ENCODE measurements at places on chromosomes 13 and 19. TPM values are rescaled to one million over a fixed set of nuclear protein-coding genes. Genes with fewer than 3 reads are reported as not detected.

- DNase-seq: no peak
These were observed 377.0 kb downstream of the OLFM4 start for GRCh38 chr13:53405616-53406015.

- no peak for DNase-seq
These were observed 4.5 kb downstream of the CDC37 start for GRCh38 chr19:10398819-10399218.

DNA sequence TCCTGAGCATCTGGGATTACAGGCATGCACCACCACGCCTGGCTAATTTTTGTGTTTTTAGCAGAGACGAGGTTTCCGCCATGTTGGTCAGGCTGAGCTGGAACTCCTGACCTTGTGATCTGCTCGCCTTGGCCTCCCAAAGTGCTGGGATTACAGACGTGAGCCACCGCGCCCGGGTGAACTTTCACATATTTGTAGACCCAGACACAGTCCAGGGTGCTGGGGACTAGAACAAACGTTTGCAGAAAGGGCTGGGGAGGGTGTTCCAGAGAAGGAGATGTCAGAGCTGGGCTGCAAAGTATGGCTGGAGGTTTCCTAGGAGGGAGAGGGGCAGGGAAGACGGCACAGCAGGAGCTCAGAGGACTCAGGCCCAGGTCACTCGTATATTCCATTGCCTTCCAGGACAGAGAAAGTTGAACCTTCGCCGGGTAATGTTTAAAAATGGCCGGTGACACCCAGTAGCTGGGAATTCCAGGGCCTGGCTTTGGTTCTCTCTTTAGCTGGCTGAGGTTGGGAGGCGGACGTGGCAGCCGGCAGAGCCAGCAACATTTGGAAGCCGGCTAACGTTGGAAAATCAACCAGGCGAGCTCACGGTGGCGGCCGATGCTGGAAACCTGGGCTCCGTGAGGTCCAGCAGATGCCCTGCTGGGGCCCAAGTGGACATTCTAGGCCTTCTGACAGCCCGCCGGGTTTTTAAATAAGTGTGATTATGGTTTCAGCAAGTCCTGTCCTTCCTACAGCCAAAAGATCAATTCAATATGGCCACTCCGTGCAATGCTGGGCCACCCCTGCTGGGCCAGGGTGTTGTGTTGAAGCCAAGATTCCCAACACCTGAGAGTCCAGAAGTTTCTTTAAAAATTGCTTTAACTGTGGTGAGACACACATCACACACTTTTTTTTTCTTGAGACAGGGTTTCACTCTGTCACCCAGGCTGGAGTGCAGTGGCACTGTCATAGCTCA is 41.5 kb downstream of the NFIC start:
- DNase-seq: no peak

The ZNF350 gene
- 22.2 TPM for polyA plus RNA-seq

The SIGLEC5 gene
- polyA plus RNA-seq: not detected

The SYDE1 gene
- 14.4 TPM for polyA plus RNA-seq

GRCh38 chr19:14375582-14376291 is 5.5 kb upstream of the ADGRE5 start:
- DNase-seq: no peak

The SERP2 gene
- polyA plus RNA-seq: 13.0 TPM

GRCh38 chr13:31096654-31097302 is 64.9 kb downstream of the HSPH1 start:
- DNase-seq: no peak

DNA sequence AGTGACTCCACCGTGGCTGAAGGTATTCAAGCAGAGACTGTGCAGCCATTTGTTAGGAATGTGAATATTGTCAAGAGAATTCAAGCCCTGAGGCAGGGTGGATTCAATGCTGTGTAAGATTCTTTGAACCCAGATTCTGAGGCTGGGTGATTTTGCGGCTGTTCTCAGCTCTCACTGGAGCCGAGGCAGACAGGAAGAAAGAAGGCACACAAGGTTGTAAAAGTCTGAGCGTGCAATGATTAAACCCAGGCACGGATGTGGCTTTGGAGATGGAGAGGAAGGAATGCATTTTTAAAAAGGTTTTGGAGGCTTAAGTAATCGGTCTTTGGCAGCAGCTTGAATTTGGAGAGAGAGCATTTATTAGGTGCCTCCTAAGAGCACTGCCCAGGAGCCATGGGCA is 187.9 kb downstream of the KATNAL1 start:
- no peak for DNase-seq

GRCh38 chr13:95182570-95183265 is 118.5 kb downstream of the ABCC4 start:
- DNase-seq: no peak

The ANGPTL8 gene
- polyA plus RNA-seq: 0.62 TPM

- DNase-seq: no peak
These were observed 70.8 kb downstream of the SHISA2 start for GRCh38 chr13:25981060-25981459.

GRCh38 chr13:49649244-49649962 is 21.1 kb downstream of the ARL11 start:
- no peak for DNase-seq

DNA sequence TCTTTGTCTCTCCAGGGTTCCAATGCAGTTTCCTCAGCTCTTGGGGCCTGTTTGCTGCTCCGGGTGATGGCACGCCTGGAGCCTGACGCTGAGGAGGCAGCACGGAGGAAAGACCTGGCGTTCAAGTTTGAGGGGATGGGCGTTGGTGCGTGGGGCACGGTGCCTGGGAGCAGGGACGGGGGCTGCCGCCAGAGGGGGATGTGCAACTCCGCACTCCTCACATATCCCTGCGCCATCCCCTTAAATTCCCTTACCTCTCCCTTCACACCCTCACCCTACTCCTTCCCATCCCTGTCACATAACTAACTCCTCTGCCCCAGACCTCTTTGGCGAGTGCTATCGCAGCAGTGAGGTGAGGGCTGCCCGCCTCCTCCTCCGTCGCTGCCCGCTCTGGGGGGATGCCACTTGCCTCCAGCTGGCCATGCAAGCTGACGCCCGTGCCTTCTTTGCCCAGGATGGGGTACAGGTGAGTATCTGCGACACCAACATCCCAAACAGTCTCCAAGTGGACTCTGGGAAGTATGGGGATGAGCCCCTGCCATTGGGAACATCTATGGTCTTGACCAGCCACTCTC is 31.1 kb downstream of the TRPM4 start:
- no peak for DNase-seq

GRCh38 chr13:85597790-85598500 is 201.3 kb downstream of the SLITRK6 start:
- DNase-seq: no peak

- no peak for DNase-seq
These were observed 71.5 kb downstream of the KCTD15 start for GRCh38 chr19:33868076-33868735.

The TEX29 gene
- polyA plus RNA-seq: 0.35 TPM

- DNase-seq: no peak
These were observed 1.1 kb downstream of the PLEKHJ1 start for GRCh38 chr19:2234996-2235380.

The CYP2S1 gene
- polyA plus RNA-seq: 0.52 TPM

GRCh38 chr13:51125495-51126226 is 14.6 kb upstream of the C13orf42 start:
- DNase-seq: peak; percentile 45

DNA sequence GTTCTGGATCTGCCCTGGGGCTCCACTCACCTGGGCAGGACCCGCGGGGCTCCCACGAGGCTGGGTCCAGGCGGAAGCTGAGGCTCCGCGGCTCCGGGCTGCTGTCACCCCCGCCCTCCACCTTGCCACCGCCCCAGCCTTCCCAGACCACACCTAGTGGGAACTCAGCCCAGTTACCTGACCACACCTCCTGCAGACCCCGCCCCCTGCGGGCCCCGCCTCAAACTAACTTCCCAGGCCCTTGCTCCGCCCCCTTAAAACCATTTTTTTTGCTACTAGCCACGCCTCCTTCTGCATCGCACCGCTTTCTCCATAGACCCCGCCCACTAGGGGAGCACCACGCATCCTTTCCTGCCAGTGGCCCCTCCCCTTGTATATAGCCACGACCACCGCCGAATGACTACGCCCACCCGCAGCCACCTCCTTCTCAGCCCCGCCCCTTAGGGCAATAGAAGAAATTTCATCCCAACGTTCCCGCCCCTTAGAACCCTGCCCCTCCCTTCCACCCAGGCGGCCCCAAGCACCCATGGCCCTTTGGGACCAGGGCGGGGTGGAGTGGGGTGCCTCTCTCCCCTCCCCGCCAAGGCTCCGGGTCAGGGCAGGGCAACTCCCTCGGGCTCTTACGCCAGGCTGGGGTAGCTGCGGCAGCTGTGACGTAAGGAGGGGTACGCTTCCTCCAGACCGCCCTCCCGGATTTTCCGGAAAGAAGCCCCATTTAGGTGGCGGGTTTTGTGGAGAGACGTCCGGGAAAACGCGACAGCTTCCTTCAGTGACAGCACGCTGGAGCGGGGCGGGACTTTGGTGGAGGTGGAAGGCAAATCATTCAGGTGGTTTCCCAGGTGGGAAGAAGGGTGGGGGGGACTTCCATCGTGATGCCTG is at the start of gene SH2D3A:
SH2D3A (minus strand) TSS at position 79 of the 879 bp plus-strand sequence. CDS start 3,687 bp downstream, outside the sequence.
- peak; percentile 69 for DNase-seq

DNA sequence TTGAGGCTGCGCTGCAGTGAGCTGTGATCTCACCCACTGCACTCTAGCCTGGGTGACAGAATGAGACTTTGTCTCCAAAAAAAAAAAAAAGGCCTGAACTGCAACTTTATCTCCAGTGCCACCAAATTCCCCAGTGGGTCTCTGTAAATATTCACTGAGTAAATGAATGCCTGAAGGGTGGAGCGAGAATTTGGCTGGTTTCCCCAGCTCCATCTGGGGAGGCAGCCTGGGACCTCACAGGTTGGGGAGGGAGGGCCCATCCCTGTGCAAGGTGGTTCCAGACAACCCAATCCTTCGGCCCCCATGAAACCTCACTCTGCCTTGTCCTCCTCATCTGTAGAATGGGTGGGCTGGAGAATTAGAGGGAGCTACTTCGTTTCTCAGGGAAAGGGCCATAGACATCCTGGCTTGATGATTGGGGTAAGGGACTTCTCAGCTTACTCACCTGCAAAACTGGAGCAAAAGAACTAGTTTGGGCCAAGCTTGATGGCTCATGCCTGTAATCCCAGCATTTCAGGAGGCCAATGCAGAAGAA is 4.2 kb upstream of the PKN1 start:
- DNase-seq: no peak

- no peak for DNase-seq
These were observed 28.7 kb downstream of the COL5A3 start for GRCh38 chr19:9981406-9982260.

The FFAR2 gene
- polyA plus RNA-seq: 0.78 TPM

The VSTM1 gene
- polyA plus RNA-seq: not detected

DNA sequence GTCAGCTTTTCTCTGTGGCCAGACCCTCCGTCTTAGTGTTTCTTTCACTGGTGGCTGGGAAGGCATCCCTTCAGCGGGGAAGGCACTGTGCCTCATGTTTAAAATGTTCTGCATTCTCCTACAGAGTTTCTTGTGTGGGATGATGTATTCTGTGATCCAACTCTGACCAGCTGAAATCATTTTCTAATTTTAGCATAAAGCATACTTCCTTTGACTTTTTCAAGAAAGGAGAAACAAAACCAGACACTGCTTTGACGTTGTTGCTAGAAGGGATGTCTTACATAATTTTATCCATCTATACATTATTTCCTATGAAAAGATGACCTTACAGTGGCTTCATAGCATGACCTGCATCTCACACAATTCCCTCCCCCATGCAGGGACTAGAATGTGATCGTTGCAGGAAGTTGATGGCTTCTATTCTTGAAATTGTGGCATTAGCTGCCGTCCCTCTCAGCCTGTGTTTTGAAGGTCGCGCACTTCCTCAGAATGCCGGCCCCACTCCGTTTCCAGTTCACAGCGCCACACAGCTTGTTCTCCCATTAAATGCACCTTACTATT is 38.6 kb upstream of the TEX29 start:
- no peak for DNase-seq

The KCTD4 gene
- 0.63 TPM for polyA plus RNA-seq
